GM13977 (cell line): ENCODE measurements at places on chromosomes 16 and 17.

DNA sequence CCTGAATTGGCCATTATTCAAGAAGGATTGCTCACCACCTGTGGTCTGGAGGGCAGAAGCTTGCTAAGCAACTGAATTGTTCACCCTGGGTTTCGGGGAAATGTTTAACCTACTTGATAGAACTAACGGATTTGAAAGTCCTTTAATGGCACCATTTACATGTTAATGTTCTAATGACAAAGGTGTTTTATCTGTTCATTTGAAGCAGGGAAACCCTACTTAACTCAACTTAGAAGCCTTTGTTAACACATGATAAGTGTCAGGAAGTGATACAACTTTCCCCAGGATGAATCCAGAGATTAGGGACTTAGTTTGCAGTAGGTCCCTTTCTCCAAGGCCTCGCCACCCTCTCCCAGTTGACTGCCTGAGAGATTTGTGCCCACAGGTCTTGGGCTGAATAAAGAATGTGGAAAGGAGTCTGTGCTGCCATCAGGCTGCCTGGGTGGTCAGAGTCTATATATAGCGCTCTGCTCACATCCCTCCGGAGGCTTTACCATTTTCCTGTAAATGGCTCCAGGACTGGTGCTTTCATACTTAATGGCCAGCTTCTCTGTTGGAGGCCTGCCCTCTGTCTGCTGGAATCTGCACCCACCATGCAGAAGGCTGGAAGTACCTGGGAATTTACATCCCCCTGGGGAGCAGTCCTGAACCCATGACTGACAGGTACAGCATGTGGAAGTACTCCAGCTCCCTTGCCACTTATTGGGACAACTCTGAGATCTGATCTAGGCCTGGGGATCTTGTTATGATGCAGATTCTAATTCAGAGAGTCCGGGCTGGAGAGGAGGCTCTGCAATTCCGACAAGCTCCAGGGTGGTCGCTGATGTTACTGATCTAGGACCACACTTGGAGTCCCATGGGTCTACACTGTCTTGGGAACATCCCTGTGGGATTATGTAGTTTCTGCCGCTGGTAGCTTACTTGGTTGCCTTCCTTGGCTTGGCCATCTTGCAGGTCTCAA lies 99.9 kb downstream of the ASIC2 start:
- no peak for DNase-seq

GRCh38 chr17:39715375-39716072 lies 14.8 kb downstream of the MIEN1 start:
- DNase-seq, result no peak

DNA sequence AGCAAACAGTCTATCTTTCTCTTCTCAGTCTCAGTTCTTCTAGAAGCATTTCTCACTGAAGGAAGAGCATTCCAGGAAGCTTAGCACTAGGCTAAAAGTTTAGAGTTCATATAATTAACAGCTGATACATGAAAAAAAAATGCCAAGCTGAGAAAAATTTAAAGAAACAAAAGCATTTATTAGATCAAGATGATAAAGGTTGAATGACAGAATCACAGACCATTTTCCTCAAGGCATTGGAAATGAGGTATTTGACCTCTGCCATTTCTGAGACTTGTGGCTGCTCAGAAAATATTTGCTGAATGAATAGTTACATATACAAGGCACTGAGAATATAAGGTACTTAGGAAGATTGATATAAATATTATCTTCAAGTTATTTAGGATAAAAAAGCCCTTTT lies 901.6 kb upstream of the GOT2 start:
- no peak for DNase-seq

DNA sequence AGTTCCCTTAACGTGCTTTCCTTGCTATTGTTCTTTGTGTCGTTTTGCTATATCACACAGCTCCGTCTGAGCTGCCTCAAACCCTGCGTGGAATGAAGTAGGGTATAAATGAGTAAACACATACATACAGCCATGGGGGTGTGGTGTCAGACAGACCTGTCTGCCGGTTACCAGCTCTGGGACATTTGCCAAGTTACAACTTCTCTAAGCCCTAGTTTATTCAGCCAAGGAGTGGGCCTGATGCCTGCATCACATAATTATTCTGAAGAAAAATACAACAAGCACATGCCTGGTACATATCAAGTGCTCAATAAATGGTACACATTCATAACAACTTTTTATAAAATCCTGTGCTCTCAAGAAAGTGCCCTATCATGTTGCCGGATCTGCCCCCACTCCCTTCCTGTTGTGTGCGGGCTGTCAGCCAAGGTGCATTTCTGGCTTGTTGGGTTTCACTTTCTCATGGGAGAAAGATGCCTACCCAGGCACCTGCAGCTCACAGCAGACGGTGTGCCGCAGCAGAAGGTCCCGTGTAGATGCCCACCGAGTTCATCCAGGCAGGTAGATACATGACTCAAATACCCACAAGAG lies 30.5 kb downstream of the SMPD3 start:
- DNase-seq, result peak; percentile 68

DNA sequence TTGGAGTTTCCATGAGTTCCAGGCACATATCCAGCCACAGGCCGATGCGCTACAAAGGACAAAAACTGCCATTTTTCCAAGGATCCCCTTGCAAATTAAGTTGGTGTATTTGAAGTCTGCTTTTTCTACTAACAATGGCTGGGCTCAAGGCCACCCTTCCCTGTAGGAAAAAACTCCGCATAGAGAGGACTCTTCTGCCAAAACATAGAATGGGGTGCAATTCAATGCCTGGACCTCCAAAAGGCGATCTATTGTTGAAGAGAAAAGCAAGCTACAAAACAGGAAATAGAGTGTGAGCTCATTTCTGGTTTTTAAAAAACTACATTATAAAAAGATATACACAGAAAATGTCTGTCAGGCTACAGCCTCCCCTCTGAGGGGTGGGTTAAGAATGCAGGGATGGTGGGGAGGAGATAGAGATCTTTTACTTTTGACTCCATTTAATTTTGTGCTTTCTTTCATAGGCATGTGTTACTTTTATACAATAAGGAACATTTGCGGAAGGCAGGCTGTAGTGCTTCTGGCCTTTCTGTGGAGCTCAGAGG lies 22.9 kb upstream of the PRSS54 start:
- no peak for DNase-seq

DNA sequence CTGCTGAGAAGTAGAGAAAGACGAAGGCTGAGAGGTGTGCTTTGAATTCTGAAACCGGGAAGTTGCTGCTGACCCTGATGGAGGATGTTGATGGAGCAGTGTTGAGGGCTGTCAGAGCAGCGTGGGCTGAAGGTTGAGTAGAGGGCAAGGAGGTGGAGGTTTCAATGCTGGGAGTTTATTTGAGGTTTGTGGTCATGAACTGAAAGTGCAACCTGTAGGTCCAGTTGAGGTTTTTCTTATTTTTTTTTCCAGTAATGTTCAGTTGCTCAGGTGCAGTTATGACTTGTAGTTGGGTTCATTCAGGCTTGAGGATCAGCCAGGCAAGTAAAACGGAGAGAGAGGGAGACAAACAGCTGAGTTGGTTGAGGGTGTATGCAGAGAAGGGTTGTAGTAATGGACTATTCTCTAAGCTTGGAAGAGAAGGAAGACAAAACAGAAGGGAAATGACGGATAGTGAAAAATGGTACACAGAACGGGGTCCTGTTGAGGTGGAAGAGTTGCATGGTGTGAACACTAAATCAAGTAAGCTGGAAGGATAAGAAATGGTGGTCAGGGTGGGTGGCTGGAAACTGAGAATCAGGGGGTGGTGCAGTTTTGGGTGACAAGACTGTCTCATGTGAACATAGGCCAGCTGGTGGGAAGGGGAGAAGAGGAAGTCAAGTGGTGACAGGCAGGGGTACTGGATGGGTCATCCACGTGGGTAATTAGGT lies 8.7 kb upstream of the UBE2G1 start:
- peak; percentile 66 for DNase-seq

DNA sequence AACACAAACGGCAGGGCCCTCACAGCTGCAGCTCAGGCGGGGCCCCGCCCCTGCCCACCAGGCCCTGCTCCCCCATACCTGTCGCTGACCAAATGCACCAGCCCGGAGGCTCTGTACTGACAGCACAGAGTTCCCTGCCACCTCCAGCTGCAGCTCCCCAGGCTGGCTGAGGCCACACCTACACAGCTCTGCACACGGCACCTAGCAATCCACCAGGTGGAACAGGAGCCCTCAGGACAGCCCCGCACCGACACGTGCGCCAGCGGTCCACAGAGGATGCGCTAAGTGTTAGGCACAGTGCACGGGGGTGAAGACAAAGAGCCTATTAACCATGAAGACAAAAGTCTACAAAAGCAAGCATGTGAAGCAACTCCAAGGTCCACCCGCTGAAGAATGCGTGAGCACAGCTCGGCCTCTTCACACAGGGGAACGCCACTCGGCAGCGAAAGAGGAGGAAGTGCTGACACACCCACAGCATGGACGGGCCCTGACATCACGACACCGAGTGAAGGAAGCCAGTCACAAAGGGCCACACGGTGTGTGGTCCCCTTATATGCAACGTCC lies 5.4 kb downstream of the ZCCHC14 start:
- DNase-seq, result no peak

- DNase-seq, result peak; percentile 69
Observed at GRCh38 chr17:48671697-48672171, 45.6 kb upstream of the HOXB9 start.

DNA sequence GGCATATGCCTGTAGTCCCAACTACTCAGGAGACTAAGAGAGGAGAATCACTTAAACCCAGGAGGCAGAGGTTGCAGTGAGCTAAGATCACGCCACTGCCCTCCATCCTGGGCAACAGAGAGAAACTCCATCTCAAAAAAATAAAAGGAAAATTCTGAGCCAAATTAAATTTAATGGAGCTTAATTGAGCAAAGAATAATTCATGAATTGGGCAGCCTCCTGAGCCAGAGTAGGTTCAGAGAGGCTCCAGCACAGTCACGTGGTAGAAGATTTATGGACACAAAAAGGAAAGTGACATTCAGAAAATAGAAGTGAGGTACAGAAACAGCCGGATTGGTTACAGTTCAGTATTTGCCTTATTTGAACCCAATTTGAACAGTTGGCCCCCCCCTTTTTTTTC lies 10.9 kb downstream of the VPS35L start:
- DNase-seq, result no peak

- no peak for DNase-seq
Observed at GRCh38 chr16:55470533-55471371, 8.2 kb upstream of the MMP2 start.

DNA sequence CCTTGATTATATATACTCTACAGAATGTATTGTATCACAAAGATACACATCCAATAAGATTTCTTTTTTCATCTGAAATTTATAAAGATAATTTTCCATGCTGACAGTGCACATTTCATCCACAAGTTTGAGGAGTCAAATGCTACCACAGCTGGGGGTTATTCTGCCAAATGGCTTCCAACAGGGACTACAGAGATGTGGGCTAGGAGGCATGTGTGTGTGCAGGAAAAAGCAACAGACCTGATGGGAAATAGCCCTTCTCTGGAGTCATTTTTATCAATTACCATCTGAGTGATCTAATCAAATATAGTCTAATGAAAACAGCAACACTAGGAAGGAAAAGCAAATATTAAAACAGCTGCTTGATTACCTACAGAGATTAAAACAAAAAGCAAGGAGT lies 290.5 kb downstream of the CEP112 start:
- no peak for DNase-seq

GRCh38 chr17:17668775-17669579 lies 12.3 kb upstream of the RAI1 start:
- no peak for DNase-seq

DNA sequence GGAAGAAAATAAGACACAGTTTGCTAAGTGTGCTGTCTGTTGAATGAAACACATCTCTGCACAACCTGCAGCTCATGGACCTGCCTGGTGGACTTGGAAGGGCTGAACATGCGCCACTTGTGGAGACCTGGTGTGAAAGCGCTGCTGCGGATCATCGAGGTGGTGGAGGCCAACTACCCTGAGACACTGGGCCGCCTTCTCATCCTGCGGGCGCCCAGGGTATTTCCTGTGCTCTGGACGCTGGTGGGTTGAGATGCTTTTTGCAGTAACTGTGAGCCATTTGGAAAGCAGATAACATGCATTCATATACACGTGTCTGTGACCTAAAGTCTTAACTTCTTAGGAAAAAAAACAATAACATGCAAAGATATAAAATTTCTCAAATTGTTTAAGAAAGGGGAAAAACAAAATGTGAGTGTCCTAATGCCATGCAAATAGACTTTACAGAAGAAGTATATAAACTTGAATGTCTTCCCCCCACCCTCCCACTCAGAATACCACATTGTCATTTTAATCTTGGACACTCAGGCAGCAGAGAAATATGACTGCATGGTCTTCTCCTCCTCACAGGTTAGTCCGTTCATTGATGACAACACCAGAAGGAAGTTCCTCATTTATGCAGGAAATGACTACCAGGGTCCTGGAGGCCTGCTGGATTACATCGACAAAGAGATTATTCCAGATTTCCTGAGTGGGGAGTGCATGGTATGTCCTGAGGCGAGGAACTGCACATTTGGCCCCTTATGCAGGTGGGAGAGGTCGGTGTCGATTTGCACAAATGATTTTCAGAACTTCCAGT lies 65.6 kb downstream of the SEC14L1 start:
- DNase-seq, result no peak

DNA sequence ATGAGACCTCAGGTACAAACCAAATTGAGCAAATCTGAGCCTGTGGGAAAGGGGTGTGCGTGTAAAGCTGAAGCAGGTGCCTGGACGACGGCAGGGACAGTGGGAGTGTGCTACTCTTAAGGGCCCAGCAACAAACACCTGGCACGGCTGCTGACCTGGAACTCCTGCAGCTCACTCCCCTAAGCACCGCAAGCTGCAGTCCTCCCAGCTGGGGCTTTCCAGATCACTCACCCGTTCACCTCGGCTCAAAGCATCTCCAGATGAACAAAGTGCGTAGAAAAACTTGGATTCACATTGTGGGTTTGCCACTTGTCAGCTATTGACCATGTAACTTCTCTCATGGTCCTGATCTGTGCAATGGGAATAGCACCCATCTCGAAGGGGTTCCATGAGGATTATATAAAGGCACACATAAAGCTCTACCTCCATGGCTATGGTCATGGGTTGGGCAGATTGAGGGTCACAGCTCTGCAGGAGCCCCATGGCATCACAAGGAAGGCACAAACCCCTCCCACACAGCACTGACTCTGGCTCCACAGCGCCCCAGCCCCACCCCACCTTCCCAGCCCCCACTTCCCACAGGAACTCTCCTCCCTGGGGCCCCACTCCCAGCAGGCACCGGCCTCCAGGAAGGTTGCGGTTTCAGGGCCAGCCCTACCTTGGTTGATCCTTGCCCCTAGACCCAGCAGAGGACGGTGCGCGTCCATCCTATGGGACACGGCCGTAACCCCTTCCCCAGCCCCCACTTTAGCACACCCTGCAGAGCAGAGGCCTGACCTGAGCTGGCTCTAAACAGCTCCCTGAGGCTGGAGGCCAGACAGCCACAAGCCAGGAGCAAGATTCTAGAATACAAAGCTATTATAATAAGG lies 21.9 kb downstream of the ST3GAL2 start:
- peak; percentile 73 for DNase-seq

- no peak for DNase-seq
Observed at GRCh38 chr17:66354981-66355380, 52.6 kb downstream of the PRKCA start.

GRCh38 chr17:77924757-77925336 lies 33.7 kb upstream of the TNRC6C start:
- no peak for DNase-seq

- no peak for DNase-seq
Observed at GRCh38 chr16:70610273-70611223, 35.8 kb upstream of the IL34 start.
